ENCODE measurements at places on chromosomes 11 and 22.

- no peak for DNase-seq
These were observed 10.1 kb downstream of the C11orf91 start for GRCh38 chr11:33690290-33691065.

DNA sequence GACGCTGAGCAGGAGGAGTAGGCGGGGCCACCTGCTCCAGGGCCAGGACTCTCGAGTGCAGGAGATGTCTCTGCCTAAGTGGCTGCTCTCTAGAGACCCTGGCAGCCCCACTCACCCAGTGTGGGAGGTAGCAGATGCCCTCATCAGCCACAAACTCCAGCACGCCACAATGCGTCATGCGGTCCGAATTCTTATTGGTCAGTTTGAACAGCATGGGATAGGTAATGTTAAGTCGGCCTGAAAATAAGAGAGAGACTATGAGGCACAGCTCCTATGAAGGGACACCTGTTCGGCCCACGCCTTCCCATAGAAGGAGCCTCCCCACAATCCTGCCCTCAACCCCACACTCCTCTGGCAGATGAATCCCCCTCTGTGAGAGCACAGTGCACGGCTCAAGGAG, 7.4 kb downstream of the UFD1 start:
- no peak for DNase-seq

DNA sequence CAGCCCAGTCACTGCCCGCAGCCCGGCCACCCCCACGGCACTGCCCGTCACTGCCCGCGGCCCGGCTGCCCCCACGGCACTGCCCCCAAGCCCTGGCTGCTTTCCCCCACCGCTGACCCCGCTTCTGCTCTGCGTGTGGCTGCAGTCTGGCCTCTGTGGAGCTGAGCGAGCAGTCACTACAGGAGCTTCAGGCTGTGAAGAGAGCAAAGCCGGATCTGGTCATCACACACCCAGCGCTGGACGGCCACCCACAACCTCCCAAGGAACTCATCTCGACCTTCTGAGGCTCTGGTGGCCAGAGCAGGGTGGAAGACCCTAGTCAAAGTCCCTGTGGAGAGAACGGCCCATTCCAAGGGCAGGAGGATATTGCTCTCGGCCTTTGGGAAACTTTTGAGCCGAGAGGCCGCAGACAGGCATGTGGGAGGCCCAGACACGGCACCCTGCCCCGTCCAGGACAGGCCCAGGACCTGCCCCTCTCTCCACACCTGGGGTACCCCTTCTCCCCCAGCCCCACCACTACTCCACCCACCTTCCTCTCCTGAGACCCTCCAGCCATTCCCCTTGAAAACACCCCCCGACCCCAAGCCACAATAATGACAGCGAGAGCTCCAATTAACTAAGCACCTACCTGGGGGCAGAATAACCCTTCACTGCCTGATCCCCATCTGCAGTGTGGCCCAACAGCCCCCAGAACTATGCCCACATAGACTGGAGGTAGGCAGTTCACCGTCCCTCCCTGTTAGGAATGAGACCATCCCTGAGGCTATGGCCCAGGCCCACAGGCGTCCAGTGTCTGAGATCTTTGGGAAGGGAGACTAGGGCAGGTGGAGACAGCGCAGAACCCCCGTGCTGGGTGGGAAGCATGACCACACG, 3.7 kb upstream of the PGGHG start:
- no peak for DNase-seq

DNA sequence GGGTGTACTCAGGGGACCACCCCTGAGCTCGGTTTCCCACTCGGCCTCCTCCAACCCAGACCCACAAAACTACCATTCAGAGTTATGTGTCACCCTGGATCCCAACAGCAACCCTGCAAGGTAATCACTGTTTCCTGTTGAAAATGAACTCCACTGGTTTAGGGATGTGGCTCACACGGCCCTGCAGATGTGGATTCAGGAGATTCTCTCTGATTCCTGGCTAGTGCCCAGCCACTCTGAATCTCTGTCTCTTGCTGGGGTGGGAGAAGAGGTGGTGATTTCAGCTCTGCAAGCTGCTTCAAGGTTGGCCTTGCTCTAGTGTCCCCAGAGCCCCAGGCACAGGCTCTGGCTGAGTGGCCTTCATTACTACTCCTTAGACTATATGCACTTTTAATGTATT, 1231.6 kb downstream of the TBC1D22A start:
- DNase-seq: no peak

GRCh38 chr22:42134100-42135020, 3.8 kb upstream of the CYP2D6 start:
- DNase-seq: no peak

DNA sequence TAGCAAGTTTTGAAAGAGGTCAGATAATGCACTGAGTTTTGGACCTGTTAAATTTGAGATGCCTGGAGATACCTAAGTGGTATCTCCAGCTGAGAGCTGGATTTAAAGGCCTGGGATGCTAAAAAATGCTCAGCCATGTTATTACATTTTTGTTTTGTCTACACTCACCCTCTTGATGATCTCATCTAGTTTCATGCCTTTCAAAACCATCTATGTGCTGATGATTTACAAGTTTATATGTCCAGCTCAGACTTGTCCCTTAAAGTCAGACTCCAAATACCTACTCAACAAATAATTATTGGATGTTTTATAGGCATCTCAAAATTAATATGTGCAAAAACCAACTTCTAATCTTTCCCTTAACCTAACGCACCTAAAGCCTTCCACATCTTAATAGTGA, 103.6 kb upstream of the OR9G4 start:
- DNase-seq: no peak

DNA sequence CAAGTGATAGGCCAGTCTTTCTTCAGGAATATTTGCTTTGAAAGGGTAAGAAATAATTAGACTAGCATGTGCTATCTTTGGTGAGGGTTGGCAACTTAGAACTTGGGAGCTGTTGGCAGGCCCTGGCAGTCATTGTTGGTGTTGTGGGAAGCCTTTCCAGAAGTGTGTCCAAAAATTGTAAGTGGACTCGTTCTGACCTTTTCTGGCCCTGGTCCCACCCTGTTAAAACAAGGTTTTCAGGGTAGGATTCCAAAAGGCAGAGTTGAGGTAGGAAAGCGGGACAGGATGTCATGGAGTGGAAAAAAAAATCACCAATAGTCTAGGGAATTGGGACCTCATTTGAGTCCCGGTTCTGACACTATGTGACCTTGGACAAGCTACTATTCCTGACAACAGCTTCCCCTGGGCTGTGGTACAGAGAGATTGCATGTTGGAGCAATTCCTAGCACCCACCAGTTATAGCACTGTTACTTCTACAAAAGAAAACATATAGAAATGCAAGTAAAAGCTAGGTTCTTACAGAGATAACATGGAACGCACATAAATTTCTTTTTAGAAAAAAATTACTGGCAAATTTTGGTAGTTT, 299.3 kb upstream of the DDI1 start:
- DNase-seq: no peak

DNA sequence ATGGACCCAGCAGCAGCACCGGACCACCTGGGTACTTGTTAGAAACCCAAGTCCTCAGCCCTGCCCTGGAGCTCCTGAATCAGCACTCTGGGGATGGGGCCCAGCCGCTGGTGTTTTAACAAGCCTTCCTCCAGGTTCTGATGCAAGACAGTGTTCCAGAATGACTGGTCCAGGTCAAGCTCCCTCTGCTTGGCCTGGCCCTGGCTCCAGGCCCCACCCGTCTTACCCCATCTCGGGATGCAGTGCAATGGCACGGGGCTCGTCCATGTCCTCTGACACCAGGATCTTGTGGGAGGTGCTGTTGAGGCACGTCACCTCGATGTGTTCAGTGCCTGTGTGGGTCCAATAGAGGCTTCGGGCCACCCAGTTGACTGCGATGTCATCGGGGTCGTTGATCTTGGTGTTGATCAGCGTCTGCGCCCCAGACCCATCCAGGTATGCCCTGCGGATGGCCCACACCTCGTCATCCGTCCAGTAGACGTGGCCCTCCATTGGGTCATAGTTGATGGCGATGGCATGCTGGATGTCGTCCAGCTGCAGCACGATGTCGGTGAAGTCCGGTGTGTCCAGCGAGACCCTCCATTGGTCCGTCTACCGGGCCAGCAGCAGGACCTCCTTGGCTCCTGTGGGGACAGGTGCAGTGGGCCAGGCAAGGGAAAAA, 140.3 kb downstream of the CRYBB2 start:
- no peak for DNase-seq

DNA sequence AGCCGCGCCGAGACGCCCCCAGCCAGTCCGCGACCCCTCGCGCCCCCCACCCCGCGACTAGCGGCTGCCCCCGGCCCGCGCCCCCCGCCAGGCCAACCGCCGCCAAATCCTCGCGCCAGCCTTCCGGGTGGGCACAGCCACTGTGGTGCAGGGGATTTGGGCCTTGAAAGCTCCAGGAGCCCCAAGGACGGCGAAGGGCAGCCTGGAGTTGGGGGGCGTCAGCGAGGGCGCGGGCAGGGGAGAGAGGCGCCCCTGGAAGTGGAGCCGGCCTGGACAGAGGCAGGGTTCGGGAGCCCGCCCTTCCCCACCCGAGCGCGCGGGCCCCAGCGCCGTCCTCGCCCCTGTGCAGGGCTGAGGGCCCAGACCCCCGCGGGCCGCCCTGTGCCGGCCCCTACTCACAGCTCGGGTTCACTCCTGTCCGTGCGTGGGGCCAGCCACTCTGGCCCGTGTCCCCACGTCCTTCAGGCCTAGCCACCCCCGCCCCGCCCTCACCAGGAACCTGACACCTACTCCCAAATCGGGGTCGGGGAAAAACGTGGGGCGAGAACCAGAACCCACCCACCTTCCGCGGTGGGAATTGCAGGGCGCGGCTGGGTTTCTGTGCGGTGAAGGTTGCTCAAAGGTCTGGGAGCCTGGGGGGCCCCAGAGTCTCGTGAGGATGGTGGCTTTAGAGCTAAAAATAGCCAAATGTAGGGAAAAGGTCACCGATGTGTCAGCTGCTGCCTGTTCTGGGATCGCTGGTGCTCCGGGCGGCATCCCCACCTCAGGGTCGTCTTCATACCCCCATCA, at the start of gene CPT1B:
TSS of gene CPT1B (minus strand) at position 441 of the 789 bp plus-strand sequence. CDS start 512 bp downstream, outside the sequence.
- DNase-seq: no peak

DNA sequence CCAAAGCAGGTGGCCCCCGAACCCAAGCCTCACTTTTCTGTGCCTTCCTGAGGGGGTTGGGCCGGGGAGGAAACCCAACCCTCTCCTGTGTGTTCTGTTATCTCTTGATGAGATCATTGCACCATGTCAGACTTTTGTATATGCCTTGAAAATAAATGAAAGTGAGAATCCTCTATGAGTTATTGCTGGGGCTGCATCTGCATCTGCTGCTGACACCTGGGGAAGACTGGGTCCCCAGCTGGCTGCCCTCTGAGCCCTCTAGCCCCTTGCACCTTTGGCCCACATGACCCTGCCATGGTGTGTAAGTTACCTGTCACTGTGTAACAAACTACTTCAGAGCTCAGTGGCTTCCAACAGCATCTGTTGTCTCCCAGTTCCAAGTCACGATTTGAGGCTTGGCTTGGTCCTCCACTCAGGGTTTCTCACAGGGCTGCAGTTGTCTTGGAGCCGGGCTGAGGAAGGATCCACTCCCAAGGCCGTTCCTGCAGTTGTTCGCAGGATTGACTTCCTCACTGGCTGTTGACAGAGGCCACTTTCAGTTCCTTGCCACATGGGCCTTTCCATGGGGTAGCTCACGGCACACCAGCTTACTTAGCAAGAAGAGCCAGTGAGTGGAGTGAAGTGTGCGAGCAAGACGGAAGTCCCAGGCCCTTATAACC, 13.5 kb upstream of the UVRAG start:
- DNase-seq: no peak

DNA sequence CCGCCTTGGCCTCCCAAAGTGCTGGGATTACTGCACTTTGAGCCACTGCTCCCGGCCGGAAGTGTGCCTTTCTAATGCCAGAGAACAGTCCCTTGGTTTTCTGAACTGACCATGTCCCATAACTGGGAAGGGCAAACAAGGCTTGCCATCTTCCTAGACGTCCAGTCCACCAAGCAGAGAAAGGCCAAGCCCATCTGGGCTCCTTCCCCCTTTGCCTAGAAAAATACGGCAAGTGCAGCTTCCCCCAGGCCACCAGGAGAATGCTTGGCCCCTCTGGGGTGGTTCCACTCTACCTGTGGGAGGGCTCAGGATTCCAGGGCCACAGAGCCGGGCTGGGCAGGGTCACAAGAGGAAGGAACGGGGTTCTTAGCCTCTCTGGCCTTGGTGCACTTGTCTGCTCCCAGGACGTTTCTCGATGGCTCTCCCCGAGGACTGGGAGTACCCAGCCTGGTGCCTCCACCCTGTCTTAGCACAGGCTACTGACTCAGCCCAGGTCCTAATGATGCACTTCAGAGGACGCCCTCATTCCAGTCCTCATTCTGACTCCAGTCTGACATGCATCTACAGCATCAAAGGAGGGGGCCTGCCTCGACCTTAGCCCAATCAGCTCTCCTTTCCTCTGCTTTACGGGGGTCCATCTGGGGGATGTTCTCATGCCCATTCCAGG, 1.2 kb downstream of the USP2 start:
- DNase-seq: no peak

GRCh38 chr11:9774109-9774508, 110.2 kb downstream of the SWAP70 start:
- DNase-seq: no peak

- DNase-seq: no peak
These were observed 102.4 kb downstream of the RPL27A start for GRCh38 chr11:8784954-8785353.

GRCh38 chr11:134374891-134375550, 37.0 kb downstream of the B3GAT1 start:
- DNase-seq: no peak

GRCh38 chr11:37666960-37667359, 1068.9 kb upstream of the RAG2 start:
- DNase-seq: no peak

DNA sequence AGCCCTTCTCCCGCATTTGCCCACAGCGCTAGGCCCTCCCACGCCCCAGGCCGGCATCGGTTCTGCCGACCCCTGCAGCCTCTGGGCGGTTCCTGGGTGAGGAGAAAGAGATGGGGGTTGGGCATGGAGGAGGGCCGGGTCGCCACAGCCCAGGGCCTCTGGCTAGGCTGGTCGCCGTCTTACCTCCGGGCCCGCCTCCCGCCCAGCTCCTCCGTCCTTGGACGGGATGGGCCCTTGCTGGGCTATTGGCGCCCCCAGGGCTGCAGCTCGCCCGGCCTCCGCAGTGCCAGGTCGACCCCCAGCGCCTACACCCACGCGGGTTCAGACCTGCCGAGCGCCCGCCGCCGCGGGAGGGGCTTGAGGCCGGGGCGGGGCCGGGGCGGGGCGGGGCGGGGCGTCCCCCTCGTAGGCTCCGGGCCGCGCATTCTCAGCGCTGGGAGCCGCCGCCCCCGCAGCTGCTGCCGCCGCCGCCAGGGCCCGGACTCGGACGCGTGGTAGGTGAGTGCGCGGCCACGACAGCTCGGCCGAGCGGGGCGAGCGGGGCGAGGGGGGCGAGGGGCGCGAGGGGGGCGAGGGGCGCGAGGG, at the start of gene CD151:
TSS of gene CD151 (plus strand) at position 424 of the 585 bp plus-strand sequence. CDS start 3,118 bp downstream, outside the sequence.
- DNase-seq: no peak

GRCh38 chr11:131611322-131611721, 240.9 kb downstream of the NTM start:
- DNase-seq: no peak

Measured in SHP77 (cell line).